ENCODE measurements at places on chromosomes 11 and 22.

- no peak for DNase-seq
These were observed 10.6 kb upstream of the XBP1 start for GRCh38 chr22:28810821-28811491.

DNA sequence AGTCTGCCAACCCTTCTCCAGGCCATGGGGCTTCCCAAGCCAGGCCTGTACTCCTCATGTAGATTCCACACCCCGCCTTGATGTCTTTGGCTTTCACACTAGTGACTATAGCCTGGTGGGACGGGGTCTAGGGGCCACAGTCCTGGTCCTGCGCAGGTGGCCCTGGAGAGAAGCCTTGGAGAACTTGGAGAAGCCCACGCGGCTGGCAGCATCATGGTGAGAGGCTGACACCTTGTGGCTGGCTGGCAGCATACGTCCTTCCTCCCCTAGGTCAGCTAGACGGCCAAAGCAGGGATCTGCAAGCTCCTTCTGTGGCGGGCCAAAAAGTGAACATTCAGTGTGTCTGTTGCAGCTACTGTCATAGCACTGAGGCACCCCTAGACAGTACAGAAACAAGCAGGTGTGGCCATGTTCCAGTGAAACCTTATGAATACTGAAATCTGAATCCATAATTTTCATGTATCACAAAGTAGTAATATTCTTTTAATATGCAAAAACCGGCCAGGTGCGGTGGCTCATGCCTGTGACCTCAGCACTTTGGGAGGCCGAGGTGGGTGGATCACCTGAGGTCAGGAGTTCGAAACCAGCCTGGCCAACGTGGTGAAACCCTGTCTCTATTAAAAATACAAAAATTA, 42.0 kb downstream of the FAM83F start:
- DNase-seq = peak; percentile 85

DNA sequence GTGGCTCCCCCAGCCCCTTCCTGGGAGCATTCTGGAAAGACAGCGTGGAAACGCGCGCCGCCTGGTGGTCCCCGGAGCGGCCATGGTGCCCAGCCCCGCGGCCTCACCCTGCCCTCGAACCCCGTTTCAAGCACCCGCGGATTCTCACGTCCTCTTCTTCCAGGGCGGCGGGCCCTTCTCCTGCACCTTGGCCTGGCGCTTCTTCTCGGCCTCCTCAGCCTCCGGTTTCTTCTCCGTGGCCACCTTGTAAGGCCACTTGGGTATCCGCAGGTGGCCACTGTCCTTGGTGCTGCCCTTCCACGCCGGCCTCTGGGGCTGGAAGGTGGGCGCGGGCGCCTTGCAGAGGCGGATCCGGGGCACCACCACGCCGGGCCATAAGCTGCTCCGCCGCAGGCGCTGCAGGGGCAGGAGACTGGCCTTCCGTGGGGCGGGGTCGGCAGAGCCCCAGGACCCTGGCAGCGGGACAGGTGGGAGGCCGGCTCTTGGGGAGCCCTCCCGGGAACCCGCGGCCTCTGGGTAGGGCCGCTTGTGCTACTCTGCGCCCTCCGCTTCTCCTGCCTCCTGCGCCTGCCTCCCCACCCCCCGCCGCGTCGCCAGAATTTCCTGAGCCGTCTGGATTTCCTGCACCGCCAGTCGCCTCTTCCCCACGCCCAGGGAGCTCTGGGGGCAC, 83.4 kb downstream of the TRIM51G start:
- DNase-seq = no peak

DNA sequence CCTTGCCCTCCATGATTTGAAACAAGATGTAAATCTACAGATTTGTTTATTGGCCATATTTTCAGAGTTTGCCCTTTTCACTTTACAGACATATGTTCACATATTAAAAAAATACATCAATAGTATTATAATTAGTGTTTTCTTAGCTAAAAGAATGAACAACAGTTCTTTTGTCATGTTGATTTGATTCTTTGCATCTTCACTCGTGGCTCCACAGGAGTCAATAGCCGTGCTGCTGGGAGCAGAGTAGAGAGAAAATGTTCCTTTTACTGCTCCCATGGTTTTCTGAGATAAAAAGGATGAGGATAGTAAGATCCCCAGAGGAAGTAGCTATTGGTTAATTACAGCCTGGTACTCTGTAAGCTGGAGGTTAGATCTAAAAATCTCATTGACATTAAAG, 151.2 kb downstream of the PGR start:
- DNase-seq = no peak

DNA sequence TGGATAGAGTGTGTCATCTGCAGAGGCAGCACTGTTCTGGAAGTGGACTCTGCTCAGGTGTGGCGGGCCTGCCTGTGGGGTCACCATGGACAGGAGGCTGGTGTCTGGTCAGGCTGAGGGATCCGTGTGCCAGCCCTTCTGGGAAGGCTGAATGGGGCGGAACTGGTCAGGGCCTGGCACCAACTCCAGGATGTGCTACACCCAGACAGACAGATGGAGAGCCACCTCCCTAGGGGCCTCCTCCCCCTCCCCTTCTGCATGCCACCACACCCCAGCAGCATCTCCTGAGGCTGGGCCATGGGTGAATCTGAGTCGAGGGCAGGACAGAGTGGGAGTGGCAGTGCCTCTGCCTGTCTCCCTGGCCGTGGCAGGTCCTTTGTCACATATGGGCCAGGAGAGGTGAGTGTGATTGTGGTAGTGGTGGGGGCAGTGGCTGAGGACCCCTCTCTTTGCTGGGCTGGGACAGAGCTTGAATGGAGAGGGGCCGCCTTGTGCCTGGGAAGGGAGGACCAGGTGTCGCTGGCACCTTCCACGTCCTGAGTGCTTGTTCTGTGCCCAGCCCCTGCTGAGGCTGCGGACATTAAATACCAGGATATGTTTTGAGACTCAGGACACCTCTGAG, 29.1 kb downstream of the ST3GAL4 start:
- DNase-seq = no peak

GRCh38 chr22:38886333-38886732, 14.3 kb upstream of the CBX6 start:
- no peak for DNase-seq

GRCh38 chr11:911031-911889, 650 bp upstream of the CHID1 start:
- DNase-seq = no peak

DNA sequence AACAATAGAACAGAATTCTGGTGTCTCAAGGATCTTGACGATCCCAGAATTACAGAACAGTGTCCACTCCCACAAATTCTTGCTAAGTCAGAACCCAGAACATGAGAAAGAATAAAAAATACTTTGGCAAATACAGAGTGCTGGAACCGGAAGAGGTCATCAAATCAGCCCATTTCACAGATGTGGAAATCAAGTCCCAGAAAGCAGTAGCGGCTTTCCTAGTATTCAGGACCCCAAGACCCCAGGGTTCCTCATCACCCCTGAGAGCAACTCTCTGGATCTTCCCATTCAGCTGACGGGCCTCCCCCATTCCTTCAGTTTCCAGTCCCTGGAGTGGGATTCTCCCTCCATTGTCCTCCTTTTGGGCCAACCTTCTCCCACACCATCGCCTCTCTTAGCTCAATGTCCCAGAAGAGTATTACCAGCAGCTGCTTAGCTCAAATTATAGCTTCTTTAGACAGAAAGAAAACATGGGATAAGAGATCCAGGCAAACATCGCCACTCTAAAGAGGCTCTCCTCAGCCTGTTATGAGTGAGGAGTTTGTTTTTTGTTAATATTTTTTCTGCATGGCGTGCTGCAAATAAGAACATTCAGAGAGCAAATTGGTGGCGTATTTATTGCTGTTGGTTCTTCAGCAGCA, 268.3 kb downstream of the MN1 start:
- no peak for DNase-seq

DNA sequence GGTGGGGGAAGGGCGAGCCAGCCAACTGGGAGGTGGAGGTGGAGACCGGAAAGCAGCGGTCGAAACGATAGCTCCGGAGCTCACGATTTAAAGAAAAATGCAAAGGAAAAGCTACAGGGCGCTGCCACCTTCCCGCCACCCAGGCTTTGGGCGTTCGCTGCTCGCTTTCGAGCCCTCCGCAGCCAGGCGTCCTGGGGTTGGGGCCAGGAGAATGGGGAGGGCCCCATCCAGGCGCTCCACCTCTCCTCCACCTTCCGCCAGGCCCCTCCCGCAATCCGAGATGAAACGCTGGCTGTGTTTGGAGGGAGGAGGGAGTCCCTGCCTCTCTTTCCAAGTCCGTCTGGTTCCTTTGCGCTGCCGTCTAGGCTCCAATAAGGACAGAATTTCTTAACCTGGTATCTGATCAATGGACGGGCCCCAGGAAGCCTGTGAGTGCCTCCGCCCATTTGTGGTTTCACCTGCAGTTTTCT, 483 bp upstream of the ABTB2 start:
- no peak for DNase-seq

- DNase-seq = no peak
These were observed 7.0 kb downstream of the MS4A6A start for GRCh38 chr11:60175860-60176275.

GRCh38 chr11:1888347-1888753, 3.3 kb downstream of the PRR33 start:
- DNase-seq = no peak

- DNase-seq = peak; percentile 61
These were observed 43.5 kb upstream of the TCF20 start for GRCh38 chr22:42313804-42314581.

DNA sequence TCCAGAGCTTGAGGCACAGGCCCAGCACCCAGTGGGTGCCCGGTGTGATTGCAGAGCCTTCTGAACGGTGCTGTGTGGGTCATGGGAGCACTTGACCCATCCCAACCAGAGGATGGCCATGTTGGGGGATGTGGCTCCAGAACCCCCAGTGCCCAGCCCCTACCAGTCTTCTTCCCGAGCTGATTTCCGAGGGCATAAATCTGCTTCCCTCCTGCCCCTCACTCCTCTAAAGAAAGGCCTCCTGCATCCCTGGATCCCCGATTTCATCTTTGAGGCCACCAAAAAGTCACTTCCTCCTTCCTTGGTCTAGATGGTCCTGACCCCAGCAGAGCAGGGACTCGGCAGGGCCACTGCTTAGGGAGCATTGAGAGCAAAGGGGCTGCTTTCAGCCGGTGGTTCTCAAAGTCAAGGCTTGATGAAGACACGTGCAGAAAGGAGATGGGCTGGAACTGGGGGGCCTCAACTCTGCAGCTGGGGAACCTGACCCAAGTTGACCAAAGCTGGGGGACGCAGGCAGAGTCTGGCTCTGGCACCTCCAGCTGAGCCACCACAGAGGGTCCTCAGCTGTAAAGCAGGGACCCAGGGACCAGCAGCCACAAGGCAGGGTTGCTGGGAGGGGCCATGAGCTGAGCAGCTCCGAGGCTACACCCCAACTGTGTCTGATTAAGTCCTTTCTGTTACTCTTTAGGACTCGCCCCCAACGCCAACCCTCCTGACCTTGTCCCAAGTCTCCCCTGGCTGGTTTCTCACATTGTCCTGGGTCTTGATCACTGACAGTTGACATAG, 56.6 kb downstream of the LINC01488 start:
- no peak for DNase-seq

DNA sequence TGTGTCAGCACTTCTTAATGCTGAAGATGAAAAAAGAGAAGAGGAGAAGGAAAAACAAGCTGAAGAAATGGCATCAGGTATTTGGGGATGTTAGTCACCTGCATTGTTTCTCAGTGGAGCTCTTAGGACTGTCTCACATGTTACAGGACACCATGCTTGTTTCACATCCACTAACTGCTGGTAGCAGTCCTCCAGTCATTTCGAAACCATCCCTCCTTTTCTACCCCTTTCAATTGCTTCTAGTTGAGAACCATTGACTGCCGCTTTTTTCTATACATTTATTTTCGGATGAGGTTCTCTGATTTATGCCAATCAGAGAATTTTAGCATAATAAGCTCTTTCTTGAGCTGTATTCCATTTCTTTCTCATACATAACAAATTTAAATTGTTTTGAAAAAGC, 21.5 kb downstream of the BIRC2 start:
- DNase-seq = no peak

DNA sequence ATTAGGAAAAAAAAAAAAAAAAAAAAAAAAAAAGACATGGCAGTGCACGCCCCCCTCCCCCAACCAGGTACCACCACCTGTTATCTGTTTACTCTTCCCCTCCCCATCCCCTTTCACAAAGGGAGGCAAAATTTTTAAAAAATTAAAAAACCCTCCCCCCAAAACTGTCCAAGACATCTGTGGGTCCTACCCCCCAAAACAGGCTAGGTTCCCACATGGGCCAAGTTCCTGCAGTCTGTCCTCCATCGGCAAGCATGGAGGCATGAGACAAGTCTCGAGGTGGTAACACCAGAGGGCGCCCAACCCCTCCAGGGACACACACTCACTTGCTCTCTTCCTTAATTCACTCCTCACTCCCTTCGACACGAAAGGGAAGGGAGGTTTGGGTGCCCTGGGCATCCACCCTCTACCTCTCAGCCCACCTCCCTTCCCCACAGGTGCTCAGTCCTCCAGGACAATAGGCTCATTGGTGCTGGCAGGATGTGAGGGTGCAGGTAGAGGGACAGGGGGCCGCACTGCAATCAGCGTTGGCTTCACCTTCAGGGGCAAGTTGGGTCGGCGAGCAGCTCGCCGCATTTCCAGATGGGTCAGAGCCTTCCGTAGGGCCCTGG, 2.2 kb upstream of the TUT1 start:
- DNase-seq = peak; percentile 73

Data from OCI-LY7 (cell line).